DMS79 (cell line): ENCODE measurements at places on chromosomes 16 and 17.

- no peak for DNase-seq
Measured at GRCh38 chr16:76696876-76697275, 419.7 kb downstream of the CNTNAP4 start.

DNA sequence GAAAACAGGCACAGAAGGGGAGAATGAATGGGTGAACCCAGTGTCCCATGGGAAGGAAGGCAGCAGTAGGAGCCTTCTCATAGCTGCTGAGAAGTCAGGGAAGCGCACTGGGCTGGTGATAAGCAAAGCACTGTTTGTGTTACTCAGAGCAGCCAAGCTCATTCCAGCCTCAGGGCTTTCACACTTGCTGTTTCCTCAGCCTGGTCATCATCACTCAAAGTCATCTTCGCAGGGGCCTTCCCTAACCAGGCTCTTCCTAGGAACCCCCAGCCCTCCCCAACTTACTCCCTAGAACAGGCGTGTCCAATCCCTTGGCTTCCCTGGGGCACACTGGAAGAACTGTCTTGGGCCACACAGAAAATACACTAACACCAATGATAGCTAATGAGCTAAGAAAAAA lies 32.1 kb upstream of the LONP2 start:
- no peak for DNase-seq

- DNase-seq: no peak
Measured at GRCh38 chr17:65158622-65159021, 21.5 kb downstream of the RGS9 start.

DNA sequence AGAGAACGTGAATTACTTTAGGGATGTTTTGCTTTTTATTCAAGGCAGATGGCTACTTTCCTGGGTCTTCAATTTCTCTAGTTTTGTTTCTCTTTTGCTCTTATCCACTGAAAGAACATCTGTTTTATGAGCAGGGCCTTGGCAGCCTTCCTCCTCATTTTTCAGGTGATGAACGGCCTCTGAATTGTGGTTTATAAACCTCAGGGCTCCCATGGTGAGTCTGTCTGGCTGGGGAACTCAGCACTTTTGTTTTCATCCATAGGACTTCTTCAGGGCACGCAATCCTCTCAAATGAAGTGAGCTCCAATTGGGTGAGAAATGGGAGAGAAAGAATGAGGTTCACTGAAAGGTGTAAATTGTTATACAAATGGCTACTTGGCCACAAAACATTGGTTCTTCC lies 186.4 kb upstream of the ERCC4 start:
- no peak for DNase-seq

DNA sequence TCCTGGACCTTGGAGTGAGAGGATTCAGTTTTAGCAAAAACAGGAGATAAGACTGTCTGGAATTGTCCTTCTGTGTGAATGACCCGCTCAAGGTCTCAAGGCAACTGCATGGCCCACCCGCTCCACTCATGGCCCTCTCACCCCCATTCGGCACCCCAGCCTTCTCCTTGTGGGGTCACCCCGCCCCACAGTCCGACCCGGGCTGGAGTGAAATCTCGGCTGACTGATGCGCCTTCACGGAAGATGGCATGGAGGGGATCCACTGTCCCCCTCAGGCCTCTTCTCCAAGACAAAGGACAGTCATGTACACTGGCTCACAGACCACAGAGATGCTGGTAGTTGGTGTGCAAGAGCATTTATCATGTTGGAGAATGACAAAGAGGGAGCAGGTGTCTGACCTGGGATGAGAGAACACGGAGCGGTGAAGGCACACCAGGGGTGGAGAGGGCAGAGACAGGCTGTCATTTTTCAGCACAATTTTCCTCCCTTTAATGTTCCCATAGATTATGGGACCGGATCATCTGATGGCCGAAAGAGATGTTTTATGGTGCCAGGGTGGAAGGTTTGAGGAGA lies 391.9 kb upstream of the TNRC6C start:
- DNase-seq: no peak

- no peak for DNase-seq
Measured at GRCh38 chr16:86231321-86231995, 278.9 kb upstream of the FOXF1 start.
